SW 1271 (cell line): ENCODE measurements at places on chromosomes 3 and 15.

DNA sequence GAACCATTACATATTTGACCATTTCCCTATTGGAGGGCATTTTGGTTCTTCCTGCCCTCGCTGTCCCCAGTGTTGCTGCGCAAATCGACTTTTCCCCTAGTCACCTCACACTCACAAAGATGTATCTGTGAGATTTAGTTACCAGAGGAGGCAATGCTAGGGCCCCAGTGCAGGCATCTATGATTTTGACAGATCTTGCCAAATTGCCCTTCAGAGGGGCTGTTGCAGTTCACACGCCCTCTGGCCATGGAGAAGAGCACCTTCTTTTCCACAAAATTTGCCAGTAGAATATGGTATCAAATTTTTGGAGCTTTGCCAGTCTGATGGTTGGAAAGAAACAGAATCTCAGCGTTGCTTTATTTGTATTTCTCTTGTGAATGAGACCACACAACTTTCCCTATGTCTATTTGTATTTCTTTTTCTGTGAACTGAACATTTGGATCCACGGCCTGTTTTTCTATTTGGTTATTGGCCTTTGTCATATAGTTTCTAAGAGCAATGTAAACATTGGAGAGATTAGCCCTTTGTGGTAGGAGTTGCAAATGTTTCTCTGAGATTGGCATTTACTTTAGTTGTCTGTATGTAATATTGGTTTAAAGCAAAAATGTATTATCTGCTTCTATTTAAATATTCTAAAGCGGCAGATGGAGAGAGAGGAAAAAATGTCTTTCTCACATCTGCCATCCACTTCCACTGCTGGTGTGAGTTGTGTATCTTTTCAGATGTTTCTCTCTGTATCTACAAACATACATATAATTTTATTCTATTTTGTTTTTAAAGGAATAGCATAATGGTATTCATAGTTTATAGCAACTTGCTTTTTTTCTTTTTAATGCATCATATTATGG is 66.1 kb downstream of the DNASE1L3 start:
- DNase-seq: no peak

- DNase-seq: no peak
Observed at GRCh38 chr15:24733659-24734058, 58.1 kb downstream of the NPAP1 start.

GRCh38 chr3:104604326-104605010 is 762.2 kb upstream of the ALCAM start:
- peak; percentile 25 for DNase-seq

GRCh38 chr3:191261304-191261638 is 62.2 kb downstream of the OSTN start:
- DNase-seq: no peak

DNA sequence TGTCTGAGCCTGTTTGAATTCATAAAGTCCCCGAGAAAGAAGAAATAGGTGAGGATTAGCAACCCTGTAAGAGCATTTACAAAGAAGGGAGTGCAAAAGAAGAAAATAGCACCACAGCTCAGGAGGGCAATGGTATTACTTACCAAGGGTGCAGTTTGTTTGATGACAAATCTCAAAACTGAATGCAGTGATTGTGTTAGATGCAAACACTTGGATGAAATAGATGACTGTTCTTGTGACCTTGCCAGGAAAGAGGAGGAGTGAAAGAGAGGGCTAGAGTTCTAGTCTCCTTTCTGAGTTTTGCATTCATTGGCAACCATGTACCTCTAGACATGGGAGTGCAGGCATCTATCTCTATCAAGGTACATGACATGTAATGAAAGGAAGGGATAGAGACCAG is 1030.8 kb upstream of the CFAP20DC start:
- no peak for DNase-seq

DNA sequence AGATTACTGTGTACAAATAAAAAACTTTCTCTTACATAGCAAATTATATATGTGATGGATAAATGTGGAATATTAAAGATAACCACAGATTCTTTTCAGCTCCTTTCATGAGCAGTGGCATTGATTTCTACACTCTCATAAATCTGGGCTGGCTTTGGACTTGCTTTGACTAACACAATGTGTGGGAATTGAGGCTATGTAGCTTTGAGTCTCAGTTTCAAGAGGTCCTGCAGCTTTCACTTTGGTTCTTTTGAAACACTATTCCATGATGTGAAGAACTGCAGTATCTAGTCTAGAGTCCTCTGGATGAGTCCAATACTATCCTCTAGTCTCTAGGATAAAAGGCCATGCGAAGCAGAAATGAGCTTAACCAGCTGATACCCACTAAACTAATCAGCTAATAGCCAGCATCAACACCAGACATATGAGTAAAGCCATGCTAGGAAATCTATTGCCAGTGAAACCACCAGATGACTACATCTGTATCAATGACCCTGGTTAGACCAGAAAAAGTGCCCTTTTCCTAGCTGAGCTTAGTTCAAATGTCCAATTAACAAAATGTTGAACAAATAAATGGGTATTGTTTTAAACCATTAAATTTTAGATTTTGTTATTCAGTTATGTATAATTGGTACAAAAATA is 274.9 kb upstream of the ZPLD1 start:
- no peak for DNase-seq

DNA sequence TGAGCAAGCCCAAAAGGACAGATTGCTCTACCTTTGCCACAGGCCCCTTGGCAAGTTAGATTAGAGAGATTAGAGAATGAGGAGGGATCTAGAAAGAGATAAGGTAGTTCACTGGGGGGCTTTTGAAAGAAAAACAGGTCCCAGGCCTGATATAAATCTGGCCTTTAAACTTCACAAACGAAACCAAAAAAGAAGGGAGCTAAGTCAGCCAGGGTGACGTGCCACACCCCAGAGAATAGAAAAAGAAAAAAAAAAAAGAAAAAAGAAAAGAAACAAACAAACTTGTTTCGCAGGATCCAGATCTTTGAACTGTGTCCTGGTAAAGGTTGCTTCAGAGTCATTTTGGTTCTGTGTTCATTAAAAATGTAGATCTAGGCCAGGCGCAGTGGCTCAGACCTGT is 3.6 kb downstream of the KAT2B start:
- DNase-seq: no peak

DNA sequence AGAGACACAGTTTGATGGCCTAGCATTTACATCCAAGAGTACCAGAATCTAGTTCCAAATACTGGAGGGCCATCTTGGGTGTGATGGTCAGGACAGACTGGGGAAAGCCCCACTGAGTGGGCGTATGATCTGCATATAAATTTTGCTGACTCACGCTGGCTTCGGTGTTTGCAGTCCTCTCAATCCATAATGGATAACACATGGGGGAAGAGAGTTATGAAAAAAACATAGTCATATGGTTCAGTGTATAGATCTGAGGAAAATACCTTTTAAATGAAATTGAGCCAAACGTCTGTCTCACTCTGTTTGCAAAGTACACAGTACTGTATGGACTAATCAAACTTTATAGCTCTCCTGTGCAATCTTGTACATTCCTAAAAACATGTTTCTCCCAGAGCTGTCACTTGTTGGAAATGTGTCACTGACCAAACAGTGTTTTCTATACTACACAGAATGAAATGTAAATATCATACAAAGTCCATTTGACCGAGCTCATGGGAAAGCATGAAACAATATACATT is 125.3 kb upstream of the THBS1 start:
- DNase-seq: no peak

- DNase-seq: no peak
Observed at GRCh38 chr15:60297047-60297446, 100.7 kb downstream of the ANXA2 start.

GRCh38 chr15:31211353-31211752 is 109.8 kb upstream of the TRPM1 start:
- DNase-seq: no peak

- DNase-seq: no peak
Observed at GRCh38 chr15:70062321-70062956, 35.3 kb downstream of the TLE3 start.

GRCh38 chr3:37566730-37567129 is 294.9 kb upstream of the CTDSPL start:
- no peak for DNase-seq

DNA sequence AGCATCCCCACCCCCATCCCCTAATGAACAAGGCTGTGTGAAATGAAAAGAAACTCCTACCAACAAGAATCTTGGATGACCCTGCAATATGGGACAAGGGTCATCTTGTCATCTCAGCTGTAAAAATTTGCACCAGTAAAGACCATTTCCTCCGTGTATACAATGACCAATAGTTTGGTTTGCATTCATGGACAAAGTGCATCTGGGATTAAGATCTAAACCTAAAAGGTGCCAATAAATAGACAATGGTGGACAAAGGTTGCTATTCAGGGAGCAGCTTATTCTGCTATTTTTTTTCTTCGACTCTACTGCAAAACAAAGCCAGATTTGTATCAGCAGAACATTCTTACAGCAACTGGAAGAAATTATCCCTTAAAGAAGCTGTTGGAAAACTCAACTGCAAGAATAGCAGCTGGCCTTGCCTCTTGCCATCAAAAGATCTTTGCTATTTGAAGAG is 8.0 kb downstream of the MGLL start:
- DNase-seq: no peak

- no peak for DNase-seq
Observed at GRCh38 chr3:125402639-125403038, 27.5 kb upstream of the ZNF148 start.
